ENCODE measurements at places on chromosomes 1 and 21.

GRCh38 chr1:168963601-168964000 lies 142.9 kb upstream of the ATP1B1 start:
- DNase-seq = no peak

DNA sequence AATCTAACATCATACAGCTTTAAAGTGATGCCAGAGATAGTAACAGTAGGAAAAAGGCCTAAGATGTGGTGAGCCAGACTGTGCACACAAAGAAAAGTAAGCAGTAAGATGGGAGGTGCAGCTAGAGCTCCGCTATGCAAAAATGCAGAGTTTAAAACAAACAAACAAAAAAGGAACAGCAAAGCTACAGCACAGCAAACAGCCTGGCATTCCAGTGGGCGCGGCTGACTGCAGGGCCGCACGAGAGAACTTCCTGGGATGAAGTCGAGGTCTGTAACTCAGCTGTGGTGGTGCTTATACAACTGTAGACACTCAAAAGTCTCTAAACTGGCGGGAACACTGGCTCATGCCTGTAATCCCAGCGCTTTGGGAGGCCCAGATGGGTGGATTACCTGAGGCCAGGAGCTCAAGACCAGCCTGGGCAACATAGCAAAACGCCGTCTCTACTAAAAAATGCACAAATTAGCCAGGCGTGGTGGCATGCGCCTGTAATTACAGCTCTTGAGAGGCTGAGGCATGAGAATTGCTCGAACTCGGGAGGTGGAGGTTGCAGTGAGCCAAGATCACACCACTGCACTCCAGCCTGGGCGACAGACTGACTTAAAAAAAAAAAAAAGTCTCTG lies 30.1 kb downstream of the PRDM15 start:
- DNase-seq = no peak

DNA sequence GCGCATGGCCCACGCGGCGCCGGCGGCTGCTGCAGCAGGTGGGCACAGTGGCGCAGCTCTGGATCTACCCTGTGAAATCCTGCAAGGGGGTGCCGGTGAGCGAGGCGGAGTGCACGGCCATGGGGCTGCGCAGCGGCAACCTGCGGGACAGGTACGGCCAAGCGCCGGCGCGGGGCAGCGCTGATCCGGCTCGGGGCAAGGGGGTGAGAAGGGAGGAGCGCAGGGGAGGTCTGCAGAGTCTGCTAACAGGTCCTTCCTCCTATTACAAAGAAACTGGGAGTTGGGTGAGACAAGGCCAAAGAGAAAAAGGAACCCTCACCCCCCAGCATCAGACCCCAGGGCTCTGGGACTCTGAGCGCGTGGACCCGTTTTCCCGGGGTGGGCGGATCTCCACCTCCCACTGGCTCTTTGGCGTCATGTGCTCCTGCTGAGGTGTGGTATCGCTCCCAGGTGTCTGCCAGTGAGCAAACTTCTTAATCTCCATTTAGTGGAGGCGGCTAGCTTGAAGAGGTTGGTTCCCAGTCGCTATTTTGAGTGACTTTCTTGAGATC lies 431 bp downstream of the MTARC1 start:
- DNase-seq = no peak

GRCh38 chr1:24707687-24708086 lies 37.6 kb upstream of the CLIC4 start:
- no peak for DNase-seq

GRCh38 chr1:2316451-2316961 lies 74.8 kb downstream of the MORN1 start:
- DNase-seq = no peak

DNA sequence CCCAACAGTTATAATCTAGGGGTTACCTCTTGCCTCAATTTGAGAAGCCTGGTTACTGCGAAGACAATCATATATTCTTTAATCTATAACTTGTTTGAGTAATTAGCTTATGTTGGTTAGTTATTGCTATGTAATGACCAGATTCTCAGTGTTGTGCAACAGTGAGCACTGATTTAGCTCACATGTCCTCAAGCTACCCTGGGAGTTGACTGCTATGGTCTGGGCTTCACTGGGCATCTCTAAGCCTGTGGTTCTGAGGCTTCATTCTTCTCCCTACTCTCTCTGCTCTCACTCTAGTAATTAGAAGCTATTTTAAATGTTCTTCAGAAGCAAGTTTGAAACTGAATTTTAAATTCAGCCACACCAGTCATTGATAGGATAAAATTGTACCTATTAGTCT lies 371.8 kb downstream of the PBX1 start:
- no peak for DNase-seq

DNA sequence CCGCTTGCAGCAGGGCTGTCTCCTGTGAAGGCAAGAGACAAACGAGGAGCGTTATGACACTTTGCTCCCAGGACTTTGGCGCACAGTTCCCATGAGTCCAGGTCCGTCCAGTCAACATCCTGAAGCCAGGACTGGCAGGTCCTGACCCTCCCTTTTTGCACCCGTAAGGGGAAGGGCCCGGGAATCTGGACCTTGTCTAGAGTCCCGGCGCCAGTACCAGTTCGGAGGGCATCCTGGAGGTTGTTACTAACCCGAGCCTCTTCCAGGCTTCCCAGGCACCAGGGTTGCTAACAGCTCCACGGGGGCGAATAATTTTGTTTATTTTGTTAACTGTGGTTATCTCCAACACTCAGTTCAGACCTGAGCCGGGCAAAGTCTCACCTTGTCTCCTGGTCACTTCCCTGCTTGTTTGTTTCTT lies 682 bp upstream of the RWDD3 start:
- DNase-seq = no peak

DNA sequence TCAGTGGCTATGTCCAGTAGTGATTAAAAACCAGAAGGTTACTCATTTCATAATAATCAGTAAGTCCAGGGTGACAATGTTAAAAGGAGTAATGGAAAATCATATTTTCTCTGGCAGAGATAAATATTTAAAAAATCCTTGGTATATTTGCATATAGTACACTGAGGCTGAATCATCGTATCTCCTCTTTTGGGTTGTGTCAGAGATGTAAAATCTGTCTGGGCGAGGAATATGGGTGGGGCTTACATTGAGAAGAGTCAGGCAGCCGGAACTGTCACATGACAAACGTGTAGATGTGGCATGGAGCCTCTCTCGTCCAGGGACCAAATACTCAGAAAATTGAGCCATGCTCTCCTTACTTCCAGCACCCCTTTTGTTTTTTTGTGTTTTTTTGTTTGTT lies 120.9 kb downstream of the FMN2 start:
- no peak for DNase-seq

- DNase-seq = no peak
These were observed 164.4 kb upstream of the DPT start for GRCh38 chr1:168893359-168893801.

- no peak for DNase-seq
These were observed 183.5 kb upstream of the DPYD start for GRCh38 chr1:98104289-98104688.

GRCh38 chr21:45788198-45788597 lies 144.7 kb downstream of the PCBP3 start:
- DNase-seq = no peak

DNA sequence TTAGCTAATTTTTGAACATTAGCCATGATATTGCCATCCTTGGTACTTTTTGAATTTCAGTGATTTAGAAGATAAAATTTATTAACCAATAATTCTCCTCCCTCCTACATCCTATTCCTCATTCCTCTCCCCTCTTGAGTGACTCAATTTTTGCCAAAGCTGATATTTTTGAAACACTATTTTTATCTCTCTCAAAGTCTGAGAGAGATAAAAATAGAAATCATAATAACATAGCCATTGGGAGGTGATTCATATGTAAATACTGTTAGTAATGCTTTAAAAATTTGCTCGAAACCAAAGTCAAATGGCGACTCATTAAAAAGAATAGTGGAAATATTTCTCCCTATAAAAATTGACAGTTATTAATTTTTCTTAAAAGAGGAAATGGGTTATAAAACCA lies 97.4 kb downstream of the PATJ start:
- no peak for DNase-seq

- DNase-seq = no peak
These were observed 80.3 kb downstream of the DIRAS3 start for GRCh38 chr1:67970088-67970487.

GRCh38 chr1:217402301-217402700 lies 228.6 kb downstream of the GPATCH2 start:
- no peak for DNase-seq

GRCh38 chr1:1535201-1536018 lies 5.0 kb downstream of the TMEM240 start:
- no peak for DNase-seq

DNA sequence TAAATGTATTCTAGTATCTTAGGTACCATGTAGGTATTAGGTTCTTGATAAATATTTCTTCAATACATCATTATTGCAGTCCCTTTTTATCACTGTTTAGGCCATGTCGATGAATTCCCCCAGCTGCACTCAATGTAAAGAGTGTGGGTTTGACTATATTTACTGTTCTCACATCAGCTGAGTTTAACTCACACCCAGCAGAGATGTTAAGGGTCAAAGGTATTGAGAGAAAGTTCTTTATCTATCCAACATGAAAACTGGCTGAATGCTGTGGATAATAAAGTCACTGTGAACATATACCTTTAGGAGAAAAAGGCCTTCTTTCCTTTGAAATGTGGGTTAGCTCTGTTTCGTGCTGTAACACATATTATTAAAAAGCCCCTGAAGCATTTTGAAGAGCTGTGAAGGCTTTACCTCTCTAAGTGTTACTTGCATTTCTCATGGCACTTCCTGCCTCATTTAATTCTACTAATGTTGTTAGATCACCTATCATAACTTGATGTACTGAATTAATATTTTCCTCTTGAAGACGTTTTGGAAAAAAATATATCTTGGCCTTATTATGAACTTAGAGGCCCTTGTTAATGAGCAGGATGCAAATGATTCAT lies 19.1 kb upstream of the LYST start:
- DNase-seq = no peak

DNA sequence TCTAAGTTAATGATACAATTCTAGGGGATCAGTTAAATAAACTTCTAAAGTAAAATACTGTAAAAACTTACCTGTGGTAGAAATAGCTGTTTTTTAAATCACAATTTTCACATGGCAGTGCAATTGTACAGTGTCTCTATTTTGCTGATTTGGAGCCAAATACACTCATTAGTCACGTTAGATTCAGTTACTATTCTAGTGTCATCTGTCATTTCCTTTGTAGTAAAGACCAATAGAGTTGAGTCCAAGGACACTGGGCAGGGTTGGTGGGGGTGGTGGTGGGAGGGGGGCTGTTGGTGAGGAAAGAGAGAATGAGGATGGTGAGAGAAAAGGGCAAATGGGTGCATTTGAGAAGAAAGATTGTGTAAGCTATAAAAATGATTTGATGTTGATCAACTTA lies 33.6 kb downstream of the CD55 start:
- no peak for DNase-seq

- no peak for DNase-seq
These were observed 123.7 kb downstream of the DISC1 start for GRCh38 chr1:231750296-231750695.

GRCh38 chr1:20110679-20111078 lies 8.7 kb downstream of the PLA2G2D start:
- no peak for DNase-seq

DNA sequence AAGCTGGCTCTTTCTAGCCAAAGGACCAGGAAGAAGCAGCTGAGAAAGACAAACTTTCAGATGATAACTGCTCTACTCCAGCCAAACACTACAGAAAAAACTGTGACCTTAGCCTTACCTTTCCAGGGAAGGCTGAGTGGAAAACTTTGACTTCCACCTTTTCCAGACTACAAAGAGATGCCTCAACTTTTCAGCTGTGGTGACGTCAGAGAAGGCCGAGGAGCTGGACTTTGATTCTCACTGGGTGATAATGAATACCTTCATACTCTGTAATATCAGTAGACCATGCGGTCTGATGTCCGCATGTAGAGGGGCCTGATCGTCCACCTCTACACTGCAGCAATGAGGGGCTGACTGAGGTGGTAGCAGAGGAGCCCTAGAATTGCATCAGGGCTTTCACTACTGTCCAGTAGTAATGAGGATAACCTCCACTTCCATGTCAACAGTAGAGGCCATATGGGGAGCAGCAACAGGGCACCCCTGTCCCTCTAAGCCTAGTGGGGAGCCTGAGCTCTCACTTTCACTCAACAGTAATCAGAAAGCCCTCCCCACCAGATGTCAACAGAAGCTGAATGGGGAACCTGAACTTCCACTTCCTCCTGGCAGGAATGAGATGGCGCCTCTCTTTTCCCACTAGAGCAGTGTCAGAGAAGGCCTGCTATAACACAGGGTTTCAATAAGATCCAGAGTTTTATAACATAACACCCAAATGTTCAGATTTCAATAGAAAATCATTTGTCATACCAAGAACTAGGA lies 28.4 kb upstream of the PADI1 start:
- DNase-seq = no peak

- DNase-seq = no peak
These were observed 55.9 kb downstream of the ITPKB start for GRCh38 chr1:226682871-226683814.

All from GM18507 (cell line).